ENCODE measurements at places on chromosomes 5 and 9. TPM values are rescaled to one million over a fixed set of nuclear protein-coding genes. Genes with fewer than 3 reads are reported as not detected.

SPATA31D4 gene
- total RNA-seq, result not detected

ALDH1B1 gene
- 18.4 TPM for total RNA-seq

FBP2 gene
- total RNA-seq, result 0.54 TPM

ABHD17B gene
- total RNA-seq, result 10.5 TPM

PRR16 gene
- 12.7 TPM for total RNA-seq

PITX1 gene
- not detected for total RNA-seq

ARHGEF37 gene
- 32.2 TPM for total RNA-seq

DIPK1B gene
- 16.4 TPM for total RNA-seq

C9orf152 gene
- not detected for total RNA-seq

AK1 gene
- total RNA-seq, result 880 TPM

SEMA5A gene
- 28.6 TPM for total RNA-seq

GLRX gene
- 111 TPM for total RNA-seq

OTULINL gene
- total RNA-seq, result 6.0 TPM

DCAF10 gene
- 22.3 TPM for total RNA-seq

CTXN3 gene
- total RNA-seq, result not detected

GPX3 gene
- total RNA-seq, result 627 TPM

LTC4S gene
- total RNA-seq, result 10.3 TPM

ODF2 gene
- total RNA-seq, result 10.8 TPM

PIP5K1B gene
- total RNA-seq, result 60.6 TPM

RCL1 gene
- 5.0 TPM for total RNA-seq

UBE2QL1 gene
- total RNA-seq, result 21.9 TPM

RASGRF2 gene
- total RNA-seq, result 5.9 TPM

PKD2L2 gene
- total RNA-seq, result 0.81 TPM

HACD4 gene
- 1.1 TPM for total RNA-seq

PRRC2B gene
- 142 TPM for total RNA-seq

IGFBPL1 gene
- total RNA-seq, result not detected

GADD45G gene
- total RNA-seq, result 47.6 TPM
